M059J (cell line): ENCODE measurements at places on chromosomes 5 and 9. TPM values are rescaled to one million over a fixed set of nuclear protein-coding genes. Genes with fewer than 3 reads are reported as not detected.

The GAPT gene
- total RNA-seq: not detected in 2 replicates

The ZFP2 gene
- total RNA-seq: not detected in 2 replicates

The SLC46A2 gene
- total RNA-seq: not detected in 2 replicates

The TAF11L10 gene
- not detected in 2 replicates for total RNA-seq

The PCDHGA5 gene
- 0.02 and 0.10 TPM in 2 replicates for total RNA-seq

The NDUFAF2 gene
- 31.0 and 47.8 TPM in 2 replicates for total RNA-seq

The FUBP3 gene
- 32.5 and 49.2 TPM in 2 replicates for total RNA-seq

The PCDHGB2 gene
- total RNA-seq: 0.25 and 0.57 TPM in 2 replicates

The GRXCR2 gene
- not detected in 2 replicates for total RNA-seq

The CLPTM1L gene
- total RNA-seq: 150 and 262 TPM in 2 replicates

The SEMA6A gene
- total RNA-seq: not detected in 2 replicates

The CAST gene
- total RNA-seq: 88.2 and 149 TPM in 2 replicates

The PNPLA7 gene
- 0.27 TPM in 1 of 2 replicates, not detected in the other for total RNA-seq

The HACD4 gene
- 4.1 TPM in 2 replicates for total RNA-seq

The UGT3A1 gene
- total RNA-seq: not detected in 2 replicates

The RLN2 gene
- 0.62 TPM in 1 of 2 replicates, not detected in the other for total RNA-seq

The TRPM3 gene
- total RNA-seq: 0.07 TPM in 1 of 2 replicates, not detected in the other

The SLC25A2 gene
- total RNA-seq: 0.05 TPM in 1 of 2 replicates, not detected in the other

The ZNF618 gene
- 4.6 and 5.7 TPM in 2 replicates for total RNA-seq

The ASPN gene
- 0.07 TPM in 1 of 2 replicates, not detected in the other for total RNA-seq

The SLC22A4 gene
- total RNA-seq: 6.3 and 7.5 TPM in 2 replicates

The S100Z gene
- not detected in 2 replicates for total RNA-seq

The DMGDH gene
- total RNA-seq: not detected in 2 replicates

The DBH gene
- not detected in 2 replicates for total RNA-seq

The NDOR1 gene
- total RNA-seq: 14.9 and 17.6 TPM in 2 replicates

The ZFP37 gene
- 1.4 and 3.1 TPM in 2 replicates for total RNA-seq

The LECT2 gene
- not detected in 2 replicates for total RNA-seq

The FOXD4 gene
- total RNA-seq: 0.05 TPM in 1 of 2 replicates, not detected in the other

The CTXN3 gene
- not detected in 2 replicates for total RNA-seq

The HSPA5 gene
- 93.9 and 156 TPM in 2 replicates for total RNA-seq

The EPB41L4B gene
- total RNA-seq: 4.7 and 6.5 TPM in 2 replicates

The LRRC14B gene
- not detected in 2 replicates for total RNA-seq

The ADGRD2 gene
- not detected in 2 replicates for total RNA-seq

The PTGES gene
- 0.10 and 1.0 TPM in 2 replicates for total RNA-seq

The ZNF474 gene
- total RNA-seq: not detected in 2 replicates

The ZCCHC10 gene
- 45.1 and 46.4 TPM in 2 replicates for total RNA-seq

The ANKRD34B gene
- total RNA-seq: not detected in 2 replicates

The HMCN2 gene
- 0.66 TPM in 1 of 2 replicates, not detected in the other for total RNA-seq

The WNT8A gene
- 0.12 and 0.54 TPM in 2 replicates for total RNA-seq

The NRG2 gene
- total RNA-seq: 1.3 and 1.9 TPM in 2 replicates

The CSF2 gene
- total RNA-seq: 6.3 and 16.8 TPM in 2 replicates

The ANKRD20A1 gene
- not detected in 2 replicates for total RNA-seq

The TXNDC15 gene
- total RNA-seq: 90.4 and 95.7 TPM in 2 replicates

The HTR1A gene
- total RNA-seq: not detected in 2 replicates

The FANCG gene
- total RNA-seq: 37.1 and 46.7 TPM in 2 replicates

The ENTPD2 gene
- total RNA-seq: not detected in 2 replicates

The SLC34A1 gene
- total RNA-seq: 0.02 TPM in 1 of 2 replicates, not detected in the other

The CDC20B gene
- total RNA-seq: not detected in 2 replicates

The LMX1B gene
- 0.02 TPM in 1 of 2 replicates, not detected in the other for total RNA-seq

The SLC6A7 gene
- not detected in 2 replicates for total RNA-seq

The PCDHB13 gene
- total RNA-seq: 0.39 and 0.42 TPM in 2 replicates

The TAF11L7 gene
- total RNA-seq: not detected in 2 replicates

The C9orf72 gene
- 2.9 and 5.8 TPM in 2 replicates for total RNA-seq

The TMEM252 gene
- total RNA-seq: not detected in 2 replicates

The FAM78A gene
- 0.49 and 0.71 TPM in 2 replicates for total RNA-seq

The GNA14 gene
- 0.42 TPM in 1 of 2 replicates, not detected in the other for total RNA-seq

The SNCB gene
- total RNA-seq: not detected in 2 replicates

The CCNI2 gene
- not detected in 2 replicates for total RNA-seq

The FAM221B gene
- total RNA-seq: not detected in 2 replicates
